ENCODE measurements at places on chromosomes 16 and 17. TPM values are rescaled to one million over a fixed set of nuclear protein-coding genes. Genes with fewer than 3 reads are reported as not detected.

DNA sequence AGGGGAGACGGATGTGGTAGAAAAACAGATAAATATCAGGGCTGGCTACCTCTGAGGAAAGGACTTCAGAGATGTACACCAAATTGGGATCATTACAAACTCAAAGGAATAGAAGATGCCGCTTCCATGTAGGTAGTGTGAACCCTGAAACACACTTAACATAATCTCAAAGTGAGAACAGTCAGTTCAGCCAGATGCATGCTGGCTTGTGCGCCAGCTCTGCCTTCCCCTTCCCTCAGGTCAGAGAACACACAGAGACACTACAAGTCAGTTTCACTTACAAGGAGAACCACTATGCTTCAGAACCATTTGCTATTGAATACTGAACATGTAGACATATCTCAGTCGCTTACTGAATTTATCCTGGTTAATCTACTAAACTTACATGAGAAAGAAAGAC, 176.0 kb upstream of the AXIN2 start:
- no peak overlapping the region for H3K27ac ChIP-seq
- H3K4me3 ChIP-seq: no peak overlapping the region
- H3K27me3 ChIP-seq: no peaks in the 10 kb centered on the region
- H3K36me3 ChIP-seq: no peaks in the 10 kb centered on the region
- H3K4me1 ChIP-seq: no peaks in the 10 kb centered on the region
- DNase-seq: no peak

DNA sequence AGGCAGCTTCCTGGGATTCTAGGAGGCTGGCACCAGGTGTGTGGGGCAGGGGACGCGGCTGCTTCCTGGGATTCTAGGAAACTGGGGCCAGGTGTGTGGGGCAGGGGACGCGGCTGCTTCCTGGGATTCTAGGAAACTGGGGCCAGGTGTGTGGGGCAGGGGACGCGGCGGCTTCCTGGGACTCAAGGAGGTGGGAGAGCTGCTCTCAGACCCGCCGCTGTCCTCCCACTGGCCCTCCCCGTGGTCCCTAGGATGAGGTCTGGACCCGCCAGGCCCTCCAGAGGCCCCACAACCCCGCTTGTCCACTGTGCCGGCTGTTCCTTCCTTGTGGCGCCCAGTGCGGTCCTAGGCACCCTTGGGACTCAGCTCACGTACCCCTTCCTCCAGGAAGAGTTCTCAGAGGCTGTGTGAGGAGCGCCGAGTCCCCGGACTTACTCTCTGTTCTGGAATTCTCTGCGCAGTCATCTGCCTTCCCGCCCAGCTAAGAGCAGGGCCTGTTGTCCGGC, 565 bp downstream of the DPEP1 start:
- no peak overlapping the region for H3K4me3 ChIP-seq
- H3K27ac ChIP-seq: no peak overlapping the region
- H3K27me3 ChIP-seq: peaks cover 12% of the 10 kb centered on the region
- H3K4me1 ChIP-seq: peaks cover 12% of the 10 kb centered on the region
- no peaks in the 10 kb centered on the region for H3K36me3 ChIP-seq

GRCh38 chr16:55265926-55266325, 58.1 kb upstream of the IRX6 start:
- H3K4me1 ChIP-seq: no peaks in the 10 kb centered on the region
- H3K27me3 ChIP-seq: peaks cover 16% of the 10 kb centered on the region
- H3K4me3 ChIP-seq: no peak overlapping the region

GRCh38 chr17:4208238-4208637, 55.5 kb downstream of the ANKFY1 start:
- H3K27me3 ChIP-seq: no peaks in the 10 kb centered on the region
- no peak overlapping the region for H3K27ac ChIP-seq
- no peak for DNase-seq
- no peak overlapping the region for H3K4me3 ChIP-seq

DNA sequence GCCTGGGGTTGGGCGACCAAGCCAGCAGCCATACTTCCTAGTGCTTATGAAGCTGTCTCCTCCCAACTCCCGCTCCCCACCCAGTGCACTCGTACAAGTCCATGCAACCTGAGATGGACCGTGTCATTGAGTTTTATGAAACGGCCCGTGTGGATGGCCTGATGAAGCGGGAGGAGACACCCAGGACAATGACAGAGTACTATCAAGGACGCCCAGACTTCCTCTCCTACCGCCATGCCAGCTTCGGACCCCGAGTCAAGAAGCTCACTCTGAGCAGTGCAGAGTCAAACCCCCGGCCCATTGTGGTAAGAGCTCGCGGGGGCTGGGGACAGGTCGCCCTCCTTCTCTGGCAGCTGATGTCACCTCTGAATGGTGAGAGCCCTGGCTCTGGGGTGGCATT, 11.0 kb upstream of the KATNB1 start:
- H3K27ac ChIP-seq: no peak overlapping the region
- DNase-seq: no peak
- peaks cover 6% of the 10 kb centered on the region for H3K4me1 ChIP-seq

- H3K4me3 ChIP-seq: peak within 1 kb of the TSS; percentile 98
- H3K36me3 ChIP-seq: peaks cover 24% of the 10 kb centered on the region
- DNase-seq: peak; percentile 90
These were observed at the start of the genes CCT6B and ZNF830 for GRCh38 chr17:34961093-34961911. TSS of gene CCT6B (minus strand) at chr17:34961460. CDS start at chr17:34961393, 67 bp downstream. TSS of gene ZNF830 (plus strand) at chr17:34961540. CDS start at chr17:34961567, 27 bp downstream.

DNA sequence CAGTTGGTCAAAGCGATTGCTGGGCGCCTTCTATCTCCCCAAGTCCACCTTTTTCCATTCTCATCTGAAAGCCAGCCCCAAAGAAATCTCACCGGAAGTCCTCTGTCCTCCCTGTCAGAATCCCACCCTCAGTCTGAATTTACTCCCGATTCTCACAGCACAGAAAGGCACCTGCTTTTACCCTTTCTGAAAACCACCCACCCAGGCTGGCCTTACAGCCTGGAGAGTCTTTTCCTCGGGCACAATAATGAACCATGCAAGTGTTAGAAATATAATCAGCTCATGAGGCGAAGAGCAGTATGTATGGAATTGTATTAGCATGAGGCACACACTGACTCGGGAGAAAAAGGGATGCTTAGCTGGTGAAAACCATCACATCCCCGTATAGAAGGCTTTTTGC, 1.2 kb upstream of the ZFHX3 start:
- no peaks in the 10 kb centered on the region for H3K36me3 ChIP-seq
- peaks cover 9% of the 10 kb centered on the region for H3K4me1 ChIP-seq
- H3K27me3 ChIP-seq: no peaks in the 10 kb centered on the region

GRCh38 chr16:52827456-52827855, 225.2 kb downstream of the CHD9NB start:
- H3K27me3 ChIP-seq: no peaks in the 10 kb centered on the region
- DNase-seq: no peak
- H3K36me3 ChIP-seq: no peaks in the 10 kb centered on the region
- no peaks in the 10 kb centered on the region for H3K4me1 ChIP-seq
- no peak overlapping the region for H3K4me3 ChIP-seq

DNA sequence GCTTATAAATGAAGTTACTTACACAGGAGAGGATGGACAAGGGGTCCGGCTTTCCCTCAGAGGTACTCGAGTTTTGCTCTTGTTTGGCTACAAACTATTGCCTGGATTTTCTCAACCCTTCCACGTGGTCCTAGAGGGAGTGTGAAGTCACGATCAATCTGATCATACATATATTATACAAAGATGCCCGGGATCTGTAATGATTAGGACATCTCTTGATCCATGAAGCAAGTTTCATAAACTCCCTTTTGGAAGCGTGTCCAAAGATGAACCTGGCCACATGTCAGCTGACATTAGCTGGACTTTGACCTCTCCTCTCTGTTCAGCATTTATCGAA, 2.3 kb upstream of the CDH11 start:
- no peak for DNase-seq
- no peaks in the 10 kb centered on the region for H3K4me1 ChIP-seq
- H3K4me3 ChIP-seq: no peak overlapping the region

The NGFR gene
- not detected for polyA plus RNA-seq

The SAMD14 gene
- polyA plus RNA-seq: not detected

The BCO1 gene
- not detected for polyA plus RNA-seq
